ENCODE measurements at places on chromosomes 12 and 14.

- DNase-seq = no peak
Measured at GRCh38 chr12:82800185-82800584, 113.5 kb downstream of the TMTC2 start.

DNA sequence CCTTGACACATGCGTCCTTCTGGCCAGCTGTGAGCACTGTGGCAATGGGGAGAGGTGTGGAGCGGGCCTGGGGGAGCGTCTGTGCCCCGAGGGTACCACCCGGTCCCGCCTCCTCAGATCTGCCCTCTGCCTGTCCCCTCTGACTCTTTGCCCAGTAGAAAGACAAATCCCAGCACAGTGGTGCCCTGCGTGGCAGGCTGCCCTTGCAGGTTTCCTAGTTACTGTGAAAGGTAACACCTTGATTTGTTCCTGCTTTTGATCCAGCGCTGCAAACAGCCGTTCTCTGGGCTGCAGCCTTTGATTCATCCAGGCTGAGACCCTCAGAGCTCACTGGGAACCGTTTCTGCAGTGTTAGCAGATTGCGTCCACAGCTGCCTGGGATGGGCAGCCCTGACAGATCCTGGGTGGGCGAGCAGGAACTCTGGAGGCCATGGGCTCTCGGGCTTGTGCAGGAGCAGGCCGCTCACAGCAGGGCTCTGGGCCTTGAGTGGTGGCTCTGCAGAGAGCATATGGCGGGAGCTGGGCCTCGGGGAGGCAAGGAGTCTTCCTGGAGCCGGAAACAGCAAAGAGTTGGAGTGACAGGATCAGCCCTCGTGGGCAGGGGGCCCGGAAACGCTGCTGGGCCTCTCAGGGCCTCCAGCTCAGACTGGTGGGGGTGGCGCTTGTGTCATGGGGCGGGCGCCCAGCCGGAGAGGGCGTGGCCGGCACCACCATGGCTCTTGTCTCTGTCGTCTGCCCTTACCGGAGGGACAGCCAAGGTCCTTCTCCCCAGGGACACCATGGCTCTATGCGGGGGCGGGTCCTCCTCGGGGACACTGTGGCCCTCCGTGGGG lies 16.6 kb downstream of the FBRSL1 start:
- DNase-seq = peak; percentile 43

DNA sequence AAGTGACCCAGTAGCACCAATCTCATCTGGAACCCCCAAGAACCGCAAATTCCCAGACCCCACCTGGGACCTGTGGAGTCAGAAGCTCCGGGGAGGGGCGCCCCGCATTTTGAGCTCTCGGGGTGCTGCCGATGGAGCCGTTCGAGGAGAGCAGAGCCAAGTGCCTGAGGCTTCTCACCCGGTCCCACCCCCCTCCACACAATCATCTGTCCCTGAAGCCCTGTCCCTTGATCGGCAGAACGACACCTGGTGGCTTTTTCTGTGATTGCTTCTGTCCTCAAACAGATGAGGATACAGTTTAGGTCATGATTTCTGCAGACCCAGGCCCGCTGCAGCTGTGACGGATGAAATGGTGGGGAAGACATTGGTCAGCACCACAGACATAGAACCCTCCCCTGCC lies 74.7 kb downstream of the NOC4L start:
- DNase-seq = peak; percentile 25

DNA sequence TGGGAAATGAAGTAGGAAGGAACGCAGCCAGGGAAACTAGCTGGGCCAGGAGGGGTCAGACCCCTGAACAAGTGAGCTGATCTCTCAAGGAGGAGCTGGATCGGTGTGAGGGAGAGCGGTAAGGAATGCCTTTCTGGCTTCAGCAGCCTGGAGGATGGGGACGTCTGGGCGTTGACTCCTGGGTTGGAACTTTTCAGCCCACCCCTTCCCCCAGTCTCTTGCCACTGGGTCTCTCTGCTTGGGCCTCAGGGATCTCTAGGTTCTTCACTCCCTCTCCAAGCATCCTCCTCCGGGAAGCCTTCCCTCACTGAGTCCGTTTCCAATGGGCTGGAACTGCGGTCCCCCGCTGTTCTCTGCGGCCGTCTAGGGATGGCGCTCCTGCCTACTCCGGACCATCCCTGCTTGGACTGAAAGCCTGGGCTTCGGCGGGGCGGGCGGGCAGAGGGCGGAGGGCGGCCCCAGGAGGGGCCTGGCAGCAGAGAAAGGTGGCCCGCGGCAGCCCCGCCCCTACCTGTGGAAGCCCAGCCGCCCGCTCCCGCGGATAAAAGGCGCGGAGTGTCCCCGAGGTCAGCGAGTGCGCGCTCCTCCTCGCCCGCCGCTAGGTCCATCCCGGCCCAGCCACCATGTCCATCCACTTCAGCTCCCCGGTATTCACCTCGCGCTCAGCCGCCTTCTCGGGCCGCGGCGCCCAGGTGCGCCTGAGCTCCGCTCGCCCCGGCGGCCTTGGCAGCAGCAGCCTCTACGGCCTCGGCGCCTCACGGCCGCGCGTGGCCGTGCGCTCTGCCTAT lies at the start of gene KRT7:
TSS of gene KRT7 (plus strand) at position 570 of the 788 bp plus-strand sequence. CDS start at position 624, 54 bp downstream.
- DNase-seq = no peak

DNA sequence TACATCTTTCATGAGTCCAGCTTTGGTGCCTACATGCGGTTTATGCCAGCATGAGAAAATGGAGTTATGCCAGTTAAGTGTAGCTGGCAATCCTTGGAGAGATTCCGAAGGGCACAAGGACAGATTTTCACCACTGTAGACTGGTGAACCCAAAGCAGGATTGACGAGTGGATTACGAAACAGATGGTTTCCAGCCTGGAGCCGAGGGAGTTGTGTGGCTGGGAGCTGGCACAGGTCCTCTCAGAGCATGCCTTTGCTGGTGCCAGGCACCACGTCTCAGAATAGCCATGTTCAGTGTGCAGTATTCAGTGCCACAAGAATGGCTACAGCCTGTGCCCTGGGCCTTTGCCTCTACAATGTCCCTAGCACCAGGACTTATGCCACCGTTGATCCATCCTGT lies 13.2 kb downstream of the KCNH3 start:
- no peak for DNase-seq

DNA sequence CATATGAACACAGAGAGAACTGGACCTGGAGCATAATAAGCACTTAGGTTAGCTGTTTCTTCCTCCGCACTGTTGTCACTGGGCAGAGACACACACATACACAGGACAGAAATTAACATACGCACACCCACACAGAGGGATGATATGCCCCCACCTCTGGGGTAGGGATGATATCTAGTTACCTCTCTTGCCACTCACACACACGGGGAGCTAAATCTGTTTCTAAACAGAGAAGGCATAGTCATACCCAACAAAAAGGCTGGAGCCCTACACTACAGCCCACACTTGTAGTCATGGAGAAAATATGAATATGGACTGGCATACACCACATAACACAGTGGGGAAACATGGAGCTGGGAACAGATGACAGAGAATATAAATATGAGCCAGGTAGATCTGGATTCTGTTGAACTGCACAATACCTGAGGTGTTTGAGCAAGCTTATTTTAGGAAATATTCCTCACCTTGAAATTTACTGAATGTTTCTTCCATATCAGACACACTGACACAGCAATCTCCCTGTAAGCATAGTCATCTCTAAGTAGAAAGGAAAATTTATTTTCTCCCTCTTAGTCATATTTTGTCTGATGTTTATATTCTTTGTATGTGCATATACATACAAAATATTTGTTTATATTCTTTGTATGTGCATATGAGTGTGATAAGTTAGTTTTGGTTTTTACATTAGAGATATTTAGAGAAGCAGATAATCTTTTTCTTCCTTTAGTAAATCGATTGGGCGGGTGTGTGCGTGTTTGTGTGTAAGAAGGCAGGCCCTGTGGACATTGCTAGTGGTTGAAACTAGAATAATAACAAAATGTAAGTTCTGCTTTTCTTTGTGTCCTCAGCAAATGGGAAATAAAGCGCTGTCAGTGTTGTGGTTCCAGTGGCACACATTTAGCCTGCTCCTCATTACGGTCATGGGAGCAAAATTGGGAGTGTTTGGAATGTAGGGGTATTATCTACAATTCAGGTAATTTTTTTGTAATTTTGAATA lies 20.9 kb upstream of the SCFD1 start:
- no peak for DNase-seq

DNA sequence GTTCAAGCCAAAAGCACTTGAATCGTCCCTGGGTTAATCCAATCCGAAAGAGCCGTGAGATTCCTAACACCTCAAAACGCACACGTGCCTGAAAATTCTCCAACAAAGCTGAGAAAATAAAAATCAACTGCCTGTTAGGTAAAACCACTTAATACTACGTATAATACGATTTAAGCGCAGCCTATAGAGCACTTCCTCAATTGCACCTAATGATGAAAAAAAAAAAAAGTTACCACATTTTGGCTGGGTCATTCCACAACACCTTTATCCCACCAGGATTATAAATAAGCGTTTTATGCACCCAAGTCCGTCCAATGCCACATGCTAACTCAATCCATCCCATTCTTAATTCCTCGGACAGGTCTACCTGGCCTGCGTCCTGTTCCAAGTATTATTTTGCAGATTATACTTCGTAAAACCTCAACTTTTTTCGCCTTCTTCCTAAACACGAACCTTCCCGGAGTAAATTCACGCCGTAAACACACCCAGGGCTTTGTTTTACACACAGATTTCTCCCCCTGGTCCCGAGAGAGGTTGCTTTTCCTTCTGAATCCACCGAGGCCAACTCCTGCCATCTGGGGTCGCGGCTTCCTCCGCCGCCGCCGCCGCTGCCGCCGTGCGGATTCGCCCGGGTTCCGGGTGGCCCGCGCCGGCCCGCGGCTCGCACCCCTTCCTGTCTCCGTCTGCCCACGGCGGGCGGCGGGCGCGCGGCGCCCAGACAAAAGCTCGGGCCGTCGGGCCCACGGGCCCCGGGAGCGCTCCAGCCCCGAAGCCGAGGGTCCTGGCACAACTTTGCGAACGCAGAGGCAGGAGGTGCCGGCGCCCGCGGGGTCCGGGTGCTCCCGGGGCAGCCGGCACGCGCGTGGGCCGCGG lies 66.2 kb downstream of the RNF34 start:
- peak; percentile 29 for DNase-seq

GRCh38 chr12:15605881-15606590 lies 183.2 kb downstream of the EPS8 start:
- no peak for DNase-seq

- no peak for DNase-seq
Measured at GRCh38 chr12:916240-916639, 33.3 kb downstream of the RAD52 start.

- DNase-seq = no peak
Measured at GRCh38 chr12:131883521-131883900, 10.9 kb upstream of the ULK1 start.

GRCh38 chr14:29857551-29857950 lies 70.1 kb downstream of the PRKD1 start:
- no peak for DNase-seq

DNA sequence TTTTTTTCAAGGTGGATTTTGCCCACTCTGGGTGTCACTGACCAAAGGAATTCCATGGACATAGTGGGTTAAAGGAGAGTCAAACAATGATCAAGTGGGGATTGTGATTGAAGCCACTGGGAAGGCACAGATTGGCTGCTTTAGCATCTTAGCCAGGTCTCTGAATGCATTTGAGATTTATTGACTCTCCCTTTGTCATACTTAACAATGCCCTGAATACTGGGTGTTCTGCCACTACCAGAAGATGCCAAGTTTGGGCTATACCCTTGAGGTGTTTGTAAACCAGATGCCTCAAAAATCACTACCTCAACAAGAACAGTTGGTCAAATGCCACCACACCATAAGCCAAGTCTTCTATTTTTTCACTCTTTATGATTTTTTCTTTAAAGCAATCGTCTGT lies 114.8 kb downstream of the GTF2A1 start:
- no peak for DNase-seq

- no peak for DNase-seq
Measured at GRCh38 chr12:1933342-1934051, 15.0 kb upstream of the CACNA2D4 start.

DNA sequence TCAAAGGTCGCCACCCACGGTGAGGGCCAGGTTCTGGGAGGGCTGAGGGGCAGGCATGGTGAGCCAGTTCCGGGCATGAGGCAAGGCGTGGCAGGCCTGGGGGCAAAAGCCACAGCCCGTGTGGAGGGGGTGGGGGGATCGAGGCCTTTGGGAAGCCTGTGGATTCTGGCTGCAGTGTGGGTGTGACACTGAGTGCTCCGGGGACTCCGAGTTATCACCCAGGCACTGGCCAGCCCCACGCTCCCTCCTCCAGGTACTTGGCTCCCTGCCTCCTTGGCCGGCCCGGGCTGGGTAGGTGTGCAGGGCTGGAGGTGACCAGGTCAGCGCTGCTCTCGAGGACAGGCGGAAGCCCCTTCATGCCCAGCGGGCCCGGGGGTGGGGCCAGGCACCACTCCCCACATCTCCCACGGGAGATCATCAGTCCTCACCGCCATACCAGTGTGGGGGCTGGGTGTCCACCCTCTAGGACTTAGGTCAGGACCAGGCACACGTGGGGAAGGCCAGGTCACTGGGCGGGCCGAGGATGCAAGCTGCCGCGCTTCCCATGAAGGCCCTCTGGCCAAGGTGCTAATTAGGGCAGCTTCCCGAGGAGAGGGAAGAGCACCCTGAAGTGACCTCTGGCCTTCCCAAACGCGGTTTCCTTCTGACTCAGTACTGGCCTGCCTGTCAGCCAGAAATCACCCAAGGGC lies 34.1 kb upstream of the TDRD9 start:
- DNase-seq = no peak

- no peak for DNase-seq
Measured at GRCh38 chr12:89947437-89948270, 239.0 kb upstream of the ATP2B1 start.

DNA sequence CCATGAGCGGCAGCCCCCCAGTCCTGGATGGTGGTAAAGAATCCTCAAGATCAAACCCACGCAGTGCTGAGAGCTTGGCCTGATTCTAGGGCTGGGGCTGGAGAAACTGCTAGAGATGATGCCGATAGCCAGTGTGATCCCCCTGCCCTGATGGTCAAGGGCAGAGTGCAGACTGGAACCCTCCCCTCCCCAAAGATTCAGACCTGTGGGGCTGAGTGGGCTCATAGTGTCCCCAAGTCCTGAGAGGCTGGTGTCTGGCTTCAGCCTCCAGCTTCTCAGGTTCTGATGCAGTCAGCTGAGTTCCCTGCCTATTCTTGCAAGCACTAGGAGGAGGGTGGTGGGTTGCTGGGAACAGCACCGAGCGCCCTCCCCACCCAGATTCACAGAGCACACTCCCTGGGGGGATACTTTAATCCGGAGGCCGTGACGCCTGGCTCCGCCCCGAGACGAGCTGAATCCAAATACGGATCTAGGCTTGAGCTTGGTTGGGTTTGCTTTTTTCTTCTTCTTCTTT lies 11.9 kb downstream of the RHOF start:
- DNase-seq = no peak

GRCh38 chr12:64090047-64090446 lies 132.0 kb downstream of the KICS2 start:
- DNase-seq = no peak
